ENCODE measurements at places on chromosomes 7 and 10.

DNA sequence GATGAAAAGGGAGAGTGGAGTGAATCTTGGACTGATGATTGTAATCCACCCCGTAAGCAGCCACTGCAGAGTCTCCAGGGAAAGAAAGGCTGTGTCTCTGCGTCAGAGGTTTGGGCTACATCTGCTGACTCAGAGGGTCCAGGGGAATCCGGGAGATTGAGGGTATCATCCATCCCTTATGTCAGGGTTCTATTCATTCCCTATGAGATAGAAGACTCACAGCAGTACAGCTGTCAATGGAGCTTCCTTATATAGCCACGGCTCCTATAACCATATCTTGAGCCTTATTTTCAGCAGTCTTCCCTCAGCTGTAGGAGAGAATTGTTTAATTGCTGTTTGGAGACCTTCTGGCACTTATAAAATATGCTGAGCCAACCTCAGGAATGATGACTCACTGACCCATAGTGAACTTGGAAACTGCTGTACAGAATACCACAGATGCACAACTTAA lies 558.2 kb upstream of the PFKP start:
- DNase-seq: no peak

GRCh38 chr7:123747620-123748141 lies 1.1 kb downstream of the WASL start:
- DNase-seq: peak; percentile 72

DNA sequence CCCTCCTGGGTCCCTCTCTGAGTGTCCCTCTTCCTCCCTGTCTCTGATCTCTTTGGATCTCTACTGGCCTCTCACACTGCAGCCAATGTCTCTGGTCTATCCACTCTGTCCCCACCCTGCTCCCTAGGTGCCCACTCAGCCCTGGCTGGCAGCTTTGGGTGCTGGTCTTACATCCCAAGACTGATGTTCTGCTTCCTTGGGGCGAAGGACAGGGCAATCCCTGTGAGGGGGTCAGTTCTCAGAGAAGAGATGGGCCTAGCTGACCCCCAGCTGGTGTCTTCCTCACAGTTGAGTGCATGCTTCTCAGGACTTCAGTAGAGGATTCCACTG lies 51.7 kb upstream of the CAMK2B start:
- DNase-seq: no peak

- no peak for DNase-seq
These were observed 285 bp downstream of the CSTF2T start for GRCh38 chr10:51699145-51699474.

DNA sequence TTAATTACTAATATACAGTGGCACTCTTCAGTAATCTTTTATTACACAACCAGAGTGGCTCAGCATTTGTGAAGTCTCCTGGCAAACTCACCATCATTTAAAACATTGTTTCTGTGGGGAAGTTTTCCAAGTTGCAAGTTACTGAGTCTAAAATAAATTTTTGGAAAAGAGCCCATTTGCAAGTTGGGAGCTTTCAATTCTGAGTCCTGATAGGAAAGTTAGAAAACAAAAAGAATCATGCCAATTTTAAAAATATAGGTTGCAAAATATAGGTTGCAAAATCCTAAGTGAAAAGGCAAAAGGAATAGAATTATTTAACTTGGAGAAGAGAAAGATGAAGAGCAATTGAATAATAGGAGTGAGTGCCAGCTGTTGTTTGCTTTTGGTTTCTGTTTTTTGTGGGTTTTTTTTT lies 378.8 kb upstream of the C7orf33 start:
- DNase-seq: no peak

GRCh38 chr7:130912082-130912861 lies 178.3 kb upstream of the KLF14 start:
- no peak for DNase-seq

Data from NCI-H748 treated with DMSO at 0.1 percent for 48 hours (cell line).